ENCODE measurements at places on chromosomes 3 and 15.

GRCh38 chr3:190862209-190863118 lies at the start of gene GMNC:
Gene GMNC (minus strand): TSS chr3:190862694. CDS start chr3:190862615, 79 bp downstream.
- peak; percentile 72 for DNase-seq

GRCh38 chr15:78216276-78217104 lies 17.9 kb downstream of the ACSBG1 start:
- DNase-seq: no peak

DNA sequence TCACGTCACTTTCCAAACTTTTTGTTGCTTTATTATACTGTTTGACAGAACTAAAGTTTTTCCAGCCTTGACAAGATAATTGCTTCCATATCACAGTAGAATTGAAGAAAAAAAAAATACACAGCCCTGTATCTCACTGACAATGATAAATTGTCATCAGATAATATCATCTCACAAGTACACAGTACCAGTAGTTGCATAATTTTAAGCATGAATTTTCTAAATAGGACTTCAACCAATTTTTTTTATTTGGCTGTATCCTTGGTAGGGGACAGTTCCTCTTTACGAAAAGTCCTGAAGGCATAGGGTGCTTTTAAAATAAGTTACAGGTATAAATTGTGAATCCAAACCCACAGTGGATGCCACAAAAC lies 230.7 kb downstream of the ATP8B4 start:
- no peak for DNase-seq

GRCh38 chr15:25742776-25743547 lies 120.2 kb downstream of the ATP10A start:
- DNase-seq: no peak

GRCh38 chr3:135348690-135349089 lies 553.6 kb downstream of the EPHB1 start:
- DNase-seq: no peak

- DNase-seq: peak; percentile 72
Observed at GRCh38 chr3:127734754-127735473, 62.2 kb downstream of the ABTB1 start.

DNA sequence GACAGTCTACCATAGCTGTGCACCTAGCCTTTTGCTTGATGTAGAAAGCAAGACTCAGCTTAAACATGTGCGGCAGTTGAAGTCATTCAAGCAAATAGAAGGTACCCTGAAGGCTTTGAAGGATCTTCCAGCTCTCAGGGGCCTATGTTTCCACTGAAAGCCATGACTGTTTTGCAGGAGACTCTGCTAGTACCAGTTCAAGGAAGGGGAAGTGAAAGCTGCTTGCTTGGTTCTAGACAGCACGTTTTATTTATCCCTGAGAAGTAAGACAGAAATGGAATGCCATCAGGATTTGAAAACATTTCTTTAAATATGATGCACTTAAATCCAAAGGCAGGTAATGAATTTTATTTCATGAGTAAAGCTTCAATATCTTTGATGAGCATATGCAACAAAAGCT lies 311.4 kb downstream of the PDCD6IP start:
- no peak for DNase-seq

GRCh38 chr3:170622369-170623159 lies 36.7 kb upstream of the SLC7A14 start:
- no peak for DNase-seq

DNA sequence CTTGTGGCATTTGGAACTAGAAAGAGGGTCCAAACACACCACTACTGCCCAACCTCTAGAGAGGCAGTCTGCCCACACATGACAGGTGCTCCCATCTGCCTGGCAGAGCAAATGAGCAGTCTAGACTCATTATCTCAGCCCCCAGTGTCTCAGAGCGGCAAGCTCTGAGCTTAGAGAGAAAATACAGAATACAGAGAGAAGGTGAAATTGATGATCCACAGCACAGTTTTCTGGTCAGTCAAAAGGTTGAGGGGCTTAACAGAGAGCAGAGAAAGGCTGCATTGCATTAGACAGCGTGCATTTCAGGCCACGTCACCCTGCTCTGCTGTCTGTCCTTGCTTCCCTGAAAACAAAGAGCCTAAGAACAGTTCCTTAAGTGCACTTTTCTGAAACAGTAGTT lies 135.1 kb downstream of the KCNMB2 start:
- no peak for DNase-seq

GRCh38 chr3:71447197-71447596 lies 136.3 kb downstream of the FOXP1 start:
- no peak for DNase-seq

GRCh38 chr3:187964760-187965159 lies 189.2 kb upstream of the LPP start:
- no peak for DNase-seq

- no peak for DNase-seq
Observed at GRCh38 chr15:98787194-98787593, 138.9 kb downstream of the IGF1R start.

DNA sequence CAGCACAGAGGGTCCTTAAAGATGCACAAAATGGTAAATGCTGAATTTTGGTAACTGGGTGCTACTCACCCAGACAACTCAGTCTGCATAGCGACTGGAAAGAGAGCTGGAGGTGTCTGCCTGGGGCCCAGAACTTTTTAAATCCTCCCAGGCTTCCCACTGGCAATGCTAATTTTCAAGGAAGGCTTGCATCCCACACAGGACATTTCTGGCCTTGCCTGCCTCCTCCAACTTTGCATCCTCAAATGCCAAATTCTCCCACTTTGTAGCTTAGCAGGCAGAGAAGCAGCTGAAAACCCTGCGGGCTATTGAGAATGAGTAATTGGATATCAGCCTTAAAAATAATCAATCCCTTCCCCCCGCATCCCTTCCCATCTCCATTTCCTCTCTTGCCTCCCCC lies 656.6 kb upstream of the ADAMTS9 start:
- no peak for DNase-seq

DNA sequence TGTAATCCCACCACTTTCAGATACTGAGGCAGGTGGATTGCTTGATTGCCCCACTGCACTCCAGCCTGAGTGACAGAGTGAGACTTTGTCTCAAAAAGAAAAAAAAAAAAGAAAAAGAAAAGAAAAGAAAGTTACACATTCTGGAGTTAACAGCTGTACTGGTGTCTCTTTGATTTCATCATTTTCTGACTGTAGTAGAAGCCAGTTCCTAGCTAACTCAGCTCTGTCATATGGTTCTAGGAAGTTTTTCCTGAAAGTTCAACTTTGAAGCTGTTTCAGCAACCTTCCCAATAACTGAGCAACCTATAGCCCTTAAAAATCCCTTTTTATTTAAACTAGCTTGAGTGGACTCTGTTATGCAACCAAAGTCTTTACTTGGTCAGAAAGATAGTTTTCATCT lies 104.6 kb upstream of the STRIT1 start:
- DNase-seq: no peak

- DNase-seq: no peak
Observed at GRCh38 chr15:95922431-95922830, 408.1 kb upstream of the NR2F2 start.

DNA sequence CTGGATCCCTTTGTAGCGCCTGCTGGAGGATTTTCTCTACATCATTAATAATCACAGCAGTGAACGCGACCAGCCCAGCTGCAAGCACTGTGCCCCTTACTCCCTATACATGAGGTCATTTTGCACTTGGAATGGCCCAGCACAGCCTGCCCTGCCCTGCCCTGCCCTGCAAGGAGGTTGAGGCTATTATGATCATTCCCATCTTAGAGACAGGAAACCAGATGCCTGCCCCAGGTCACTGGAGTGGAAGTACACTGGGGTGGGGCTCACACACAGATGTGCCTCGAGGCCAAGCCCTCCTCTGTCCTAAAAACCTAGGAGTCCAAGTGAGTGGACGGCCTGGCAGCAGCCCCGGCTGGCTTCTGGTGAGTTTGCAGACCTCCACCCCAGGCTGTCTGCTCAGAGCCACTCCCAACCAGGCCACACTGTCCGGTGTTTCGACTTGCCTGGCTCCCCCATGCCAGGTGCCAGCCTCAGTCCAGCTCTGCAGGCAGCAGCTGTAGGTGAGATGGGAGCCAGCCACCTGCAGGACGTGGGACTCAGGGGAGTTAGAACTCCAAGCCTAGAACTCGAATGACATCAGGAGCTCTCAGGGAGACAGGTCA lies 30.4 kb upstream of the SEC61A1 start:
- DNase-seq: no peak

- DNase-seq: no peak
Observed at GRCh38 chr15:37057256-37057655, 43.1 kb downstream of the MEIS2 start.

DNA sequence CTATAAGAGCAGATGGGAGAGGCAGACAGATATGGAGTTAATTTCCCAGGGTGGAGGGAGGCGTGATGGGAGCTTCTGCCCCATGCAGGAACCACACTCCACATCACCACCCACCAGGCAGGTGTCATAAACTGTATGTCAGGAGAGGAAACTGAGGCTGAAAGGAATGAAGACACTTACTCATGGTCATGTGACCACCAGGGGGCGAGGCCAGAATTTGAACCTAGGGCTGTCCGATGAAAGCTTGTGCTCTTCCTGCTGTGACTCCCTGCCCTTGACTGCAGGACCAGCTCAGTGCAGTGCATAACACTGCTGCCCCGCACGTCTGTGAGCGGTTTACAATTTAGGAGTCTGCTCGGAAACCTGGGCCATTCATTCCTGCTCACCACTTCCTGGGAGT lies 28.8 kb downstream of the NUP210 start:
- no peak for DNase-seq

DNA sequence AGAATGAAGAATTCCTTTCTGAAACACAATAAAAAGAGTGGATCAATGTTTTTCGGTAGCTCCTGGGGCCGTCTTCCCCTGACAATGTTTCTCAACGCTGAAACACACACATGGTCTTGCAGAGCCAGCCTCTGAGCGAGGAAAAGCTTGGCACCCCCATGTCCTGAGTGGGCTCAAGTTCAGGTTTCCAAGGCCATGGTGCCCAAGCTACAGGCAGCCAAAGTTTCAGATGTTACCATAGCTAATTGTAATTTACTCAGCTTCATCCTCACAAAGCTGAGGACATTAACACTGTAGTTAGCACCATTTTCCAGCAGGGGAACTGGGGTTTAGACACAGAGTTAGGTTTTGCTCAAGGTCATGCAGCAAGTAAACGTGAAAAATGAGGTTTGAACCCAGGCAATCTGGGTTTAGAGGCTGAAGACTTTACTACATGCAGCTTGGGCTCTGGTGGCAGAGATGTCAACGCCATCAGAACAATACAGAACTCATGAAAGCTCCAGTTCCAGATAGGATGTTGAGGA lies 199.1 kb downstream of the TJP1 start:
- no peak for DNase-seq

DNA sequence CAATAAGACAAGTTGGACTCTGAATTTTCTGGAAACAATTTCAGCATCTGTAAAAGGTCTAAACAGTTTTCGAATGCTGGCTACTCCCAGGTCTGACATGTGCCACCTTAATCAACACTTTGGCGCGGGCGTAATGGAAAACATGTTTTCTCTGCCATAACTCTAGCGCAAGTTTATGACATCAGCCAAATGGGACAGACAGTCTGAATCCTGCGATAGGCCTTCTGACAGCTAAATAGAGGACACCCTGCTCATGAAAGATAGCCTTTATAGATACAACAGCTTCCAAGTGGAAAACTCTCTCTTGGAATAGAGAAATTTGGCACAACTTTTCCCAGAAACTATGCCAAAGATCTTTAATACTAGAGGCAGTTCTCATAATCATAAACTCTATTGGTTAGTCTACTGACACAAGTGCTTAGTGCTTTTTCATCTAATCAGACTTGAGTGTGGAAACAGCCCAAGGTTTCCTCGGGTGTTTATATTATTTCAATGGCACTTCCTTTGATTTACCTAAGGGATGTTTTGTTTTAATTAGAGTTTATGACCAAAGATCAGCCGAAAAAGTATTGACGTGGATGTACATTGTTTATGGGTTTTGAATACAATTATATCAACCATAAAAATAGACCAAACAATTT lies 120.1 kb upstream of the DPH6 start:
- DNase-seq: no peak

- DNase-seq: no peak
Observed at GRCh38 chr3:30646181-30646876, 39.9 kb downstream of the TGFBR2 start.

DNA sequence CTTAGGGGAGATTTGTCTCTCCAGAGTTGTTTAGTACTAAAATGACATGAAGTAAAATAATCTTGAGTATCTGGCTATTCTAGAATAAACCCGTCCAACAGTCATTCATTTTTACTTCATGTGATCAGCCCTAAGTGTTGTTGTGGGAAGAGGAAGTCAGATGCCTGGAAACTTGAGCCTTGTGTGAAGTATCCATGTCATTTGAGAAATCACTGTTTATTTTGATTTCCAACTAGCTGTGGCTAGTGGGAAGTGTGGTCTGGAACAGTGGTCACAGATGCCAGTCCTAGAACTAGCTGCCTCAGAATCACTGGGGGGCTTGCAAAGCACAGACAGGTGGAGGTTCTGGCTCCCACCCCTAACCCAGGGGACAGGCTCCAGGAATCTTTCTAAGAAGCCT lies 77.7 kb upstream of the LIMD1 start:
- DNase-seq: no peak

DNA sequence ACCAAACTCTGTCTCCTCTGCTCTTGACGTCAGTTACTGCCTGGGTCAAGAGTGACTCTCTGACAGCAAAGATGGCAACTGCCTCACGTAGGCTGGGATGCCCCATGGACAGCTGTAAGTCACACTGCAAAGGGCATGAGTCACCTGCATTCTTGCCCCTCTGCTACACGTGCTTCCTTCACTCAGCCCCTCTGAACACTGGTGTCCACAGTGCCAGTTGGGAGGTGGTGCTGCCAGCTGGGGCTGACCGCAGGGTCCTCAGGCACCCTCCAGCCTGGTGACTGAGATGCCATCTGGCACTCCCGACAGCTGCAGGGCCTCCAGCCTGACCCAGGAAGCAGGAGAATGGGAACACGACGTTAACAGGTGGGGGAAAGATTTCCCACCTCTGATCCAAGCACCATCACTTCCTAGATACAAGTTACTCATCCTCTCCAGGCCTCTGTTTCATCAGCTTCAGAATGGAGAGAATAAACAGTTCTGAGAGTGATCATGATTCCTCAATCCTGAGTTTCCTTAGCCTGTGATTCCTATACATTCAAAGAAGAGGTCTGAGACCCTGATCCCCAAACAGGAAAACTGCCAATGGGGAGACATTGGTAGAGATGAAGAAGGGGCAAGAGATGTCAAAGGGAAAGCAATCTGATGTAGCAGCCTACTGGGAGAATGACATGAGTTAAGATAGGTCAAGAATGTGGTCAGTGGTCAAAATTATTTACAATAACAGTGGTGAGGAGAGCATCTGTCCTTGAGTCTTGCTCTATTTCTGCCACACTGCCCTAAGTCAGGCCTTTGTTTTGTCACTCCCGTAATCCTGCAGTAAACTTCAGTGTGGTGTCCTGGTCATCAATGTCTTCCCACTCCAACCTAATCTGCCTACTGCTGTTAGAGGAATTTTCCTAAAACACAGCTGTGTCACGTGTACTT lies 86.1 kb upstream of the BCL6 start:
- no peak for DNase-seq

Data from SW 1271 (cell line).